ENCODE measurements at places on chromosomes 3 and 15. TPM values are rescaled to one million over a fixed set of nuclear protein-coding genes. Genes with fewer than 3 reads are reported as not detected.
A peak's percentile ranks its signal among the peaks of the same experiment; 100 is the strongest.

DNA sequence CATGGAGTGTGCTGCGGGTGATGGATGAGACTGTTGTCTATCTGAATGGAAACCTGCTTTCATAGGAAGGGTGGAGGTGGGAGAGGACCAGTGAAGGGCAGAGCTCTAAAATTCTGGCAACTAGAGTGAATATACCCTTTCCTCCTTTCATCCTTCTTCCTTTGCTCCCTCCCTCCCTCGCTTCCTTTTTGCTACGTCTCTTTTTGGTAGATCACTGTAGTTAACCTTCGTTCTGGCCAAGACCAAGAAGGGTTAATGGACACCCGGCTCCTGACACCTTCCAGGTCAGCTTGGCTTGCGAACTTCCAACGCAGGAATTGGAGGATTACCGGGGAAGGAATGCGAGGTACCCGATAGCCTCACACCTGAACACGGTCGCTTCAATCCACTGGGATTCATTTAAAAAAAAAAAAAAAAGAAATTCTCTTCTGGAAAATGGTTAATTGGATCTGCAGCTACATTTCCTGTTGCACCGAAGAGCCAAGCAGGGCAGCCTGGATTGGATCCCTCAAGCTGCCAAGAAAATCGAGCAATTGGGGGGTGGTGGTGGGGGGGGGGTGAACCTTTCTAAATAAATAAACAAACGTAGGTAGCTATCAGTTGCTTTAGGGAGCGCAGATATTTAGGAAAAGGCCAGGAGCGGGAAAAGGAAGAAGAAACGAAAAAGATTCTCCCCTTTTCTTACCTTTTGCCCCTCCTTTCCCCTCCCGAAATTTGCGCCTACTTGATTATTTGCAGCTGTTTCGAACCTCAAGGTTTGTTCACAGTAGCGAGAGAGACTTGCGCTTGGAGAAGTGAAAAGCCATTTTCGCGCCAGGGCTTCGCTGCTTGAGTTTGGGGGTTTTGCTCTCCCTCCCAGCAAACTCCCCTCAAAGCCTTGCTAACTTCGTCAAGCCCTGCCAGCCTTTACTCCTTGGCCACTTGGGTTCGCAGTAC, 9.5 kb upstream of the NR2F2 start:
- peak; percentile 59 for DNase-seq
- H3K36me3 ChIP-seq = no peaks in the 10 kb centered on the region
- H3K4me3 ChIP-seq = peak overlapping the region; percentile 77
- H3K27ac ChIP-seq = no peak overlapping the region
- H3K27me3 ChIP-seq = peaks cover 83% of the 10 kb centered on the region

DNA sequence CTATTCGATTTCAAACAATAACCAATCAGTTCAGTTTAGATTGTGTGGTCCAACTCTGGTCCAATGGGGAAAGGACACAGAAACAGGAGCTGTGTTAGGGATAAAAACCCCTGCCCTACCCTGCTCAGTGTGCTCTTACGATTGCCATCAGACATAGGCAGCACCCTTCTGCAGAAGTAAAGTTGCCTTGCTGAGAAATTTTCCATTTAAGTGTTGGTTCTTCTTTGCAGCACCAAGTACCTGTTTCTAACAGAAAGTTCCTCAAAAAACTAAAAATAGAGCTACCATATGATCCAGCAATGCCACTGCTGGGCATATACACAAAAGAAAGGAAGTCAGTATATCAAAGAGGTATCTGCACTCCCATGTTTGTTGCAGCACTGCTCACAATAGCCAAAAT, 206.2 kb upstream of the CNTN4 start:
- H3K27ac ChIP-seq = no peak overlapping the region
- DNase-seq = no peak
- no peaks in the 10 kb centered on the region for H3K36me3 ChIP-seq

JMJD7 gene
- 24.2 TPM for total RNA-seq

DNA sequence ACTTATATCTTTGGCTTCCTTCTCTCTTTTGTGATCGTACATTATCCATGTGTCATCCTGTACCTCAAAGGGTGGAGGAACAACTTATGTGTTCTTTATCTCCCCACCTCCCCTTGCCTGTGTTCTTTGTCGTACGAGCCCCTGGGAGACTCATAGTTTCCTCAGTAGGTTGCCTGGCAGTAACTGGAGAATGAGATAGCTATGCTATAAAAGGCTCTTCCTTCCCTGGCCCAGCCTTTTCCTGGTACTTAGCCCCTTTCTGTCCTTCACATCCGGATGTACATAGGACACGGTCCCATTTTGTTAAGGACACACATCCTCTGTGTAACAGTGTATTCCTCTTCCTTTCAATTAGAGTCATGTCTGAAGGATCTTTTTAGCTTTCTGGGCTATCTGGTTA, 32.1 kb downstream of the PLCL2 start:
- DNase-seq = no peak
- H3K36me3 ChIP-seq = no peaks in the 10 kb centered on the region
- H3K27me3 ChIP-seq = no peaks in the 10 kb centered on the region
- H3K4me1 ChIP-seq = peaks cover 5% of the 10 kb centered on the region

GRCh38 chr3:175098644-175099043, 239.5 kb downstream of the NAALADL2 start:
- H3K4me1 ChIP-seq = peaks cover 7% of the 10 kb centered on the region
- H3K4me3 ChIP-seq = no peak overlapping the region
- H3K27me3 ChIP-seq = peaks cover 44% of the 10 kb centered on the region
- no peaks in the 10 kb centered on the region for H3K36me3 ChIP-seq
- no peak overlapping the region for H3K27ac ChIP-seq

DNA sequence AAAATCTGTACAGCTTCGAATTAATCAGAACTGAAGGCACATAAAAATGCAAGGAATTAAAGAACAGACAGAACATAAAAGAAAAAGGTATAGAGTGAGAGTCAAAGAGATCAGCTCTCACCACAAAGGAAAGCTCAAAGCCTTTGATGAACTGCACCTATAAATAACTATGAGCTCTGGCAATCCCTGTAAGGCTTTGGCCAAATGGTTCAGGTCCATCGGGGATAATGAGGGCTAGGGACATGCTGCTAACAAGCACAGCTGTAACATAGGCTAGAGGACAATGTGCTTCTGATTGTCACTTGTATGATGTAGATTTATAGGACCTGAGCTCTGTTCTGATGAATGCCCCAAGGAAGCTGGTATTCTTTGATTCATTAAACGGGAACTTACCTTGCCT, 113.9 kb upstream of the MRPL3 start:
- peaks cover 5% of the 10 kb centered on the region for H3K4me1 ChIP-seq
- H3K36me3 ChIP-seq = no peaks in the 10 kb centered on the region
- no peak overlapping the region for H3K27ac ChIP-seq
- H3K27me3 ChIP-seq = no peaks in the 10 kb centered on the region
- H3K4me3 ChIP-seq = no peak overlapping the region

UNC13C gene
- total RNA-seq = 20.3 TPM

DNA sequence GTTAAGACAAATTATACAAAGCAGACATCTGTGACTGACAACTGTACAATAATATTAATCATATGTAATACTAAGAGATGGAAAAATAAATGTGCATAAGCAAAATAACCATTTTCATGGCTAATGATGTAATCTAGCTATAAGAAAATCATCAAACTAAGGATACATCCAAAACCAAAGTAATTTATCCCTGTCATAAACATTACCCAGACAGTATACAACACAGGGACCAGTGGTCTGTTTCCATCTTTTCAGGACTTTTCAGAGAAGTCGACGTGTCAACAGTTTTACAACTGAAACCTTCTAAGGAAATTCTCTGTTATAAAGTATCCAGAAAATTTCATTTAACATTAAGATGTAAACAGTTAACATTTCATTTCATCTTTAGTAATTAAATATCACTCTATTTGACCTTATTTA, 11.0 kb downstream of the THBS1 start:
- H3K27ac ChIP-seq = no peak overlapping the region
- H3K4me3 ChIP-seq = no peak overlapping the region
- no peaks in the 10 kb centered on the region for H3K4me1 ChIP-seq

GRCh38 chr3:55244247-55244646, 242.9 kb downstream of the WNT5A start:
- no peaks in the 10 kb centered on the region for H3K36me3 ChIP-seq
- H3K27ac ChIP-seq = no peak overlapping the region
- H3K27me3 ChIP-seq = no peaks in the 10 kb centered on the region
- no peak overlapping the region for H3K4me3 ChIP-seq
- DNase-seq = no peak
- no peaks in the 10 kb centered on the region for H3K4me1 ChIP-seq

GRCh38 chr3:195143221-195143620, 127.7 kb downstream of the XXYLT1 start:
- H3K4me3 ChIP-seq = no peak overlapping the region
- peaks cover 4% of the 10 kb centered on the region for H3K4me1 ChIP-seq
- DNase-seq = no peak
- no peaks in the 10 kb centered on the region for H3K27me3 ChIP-seq
- H3K36me3 ChIP-seq = peaks cover 13% of the 10 kb centered on the region
- no peak overlapping the region for H3K27ac ChIP-seq

GRCh38 chr3:114093016-114093380, 36.5 kb downstream of the QTRT2 start:
- DNase-seq = no peak
- H3K36me3 ChIP-seq = peaks cover 2% of the 10 kb centered on the region
- H3K4me1 ChIP-seq = peaks cover 11% of the 10 kb centered on the region
- H3K27me3 ChIP-seq = no peaks in the 10 kb centered on the region
- no peak overlapping the region for H3K4me3 ChIP-seq

STXBP5L gene
- 1.7 TPM for total RNA-seq

GRCh38 chr3:47259114-47259513, 23.5 kb downstream of the KIF9 start:
- H3K4me1 ChIP-seq = no peaks in the 10 kb centered on the region
- no peak overlapping the region for H3K27ac ChIP-seq
- no peak for DNase-seq
- H3K27me3 ChIP-seq = no peaks in the 10 kb centered on the region
- no peak overlapping the region for H3K4me3 ChIP-seq

DNA sequence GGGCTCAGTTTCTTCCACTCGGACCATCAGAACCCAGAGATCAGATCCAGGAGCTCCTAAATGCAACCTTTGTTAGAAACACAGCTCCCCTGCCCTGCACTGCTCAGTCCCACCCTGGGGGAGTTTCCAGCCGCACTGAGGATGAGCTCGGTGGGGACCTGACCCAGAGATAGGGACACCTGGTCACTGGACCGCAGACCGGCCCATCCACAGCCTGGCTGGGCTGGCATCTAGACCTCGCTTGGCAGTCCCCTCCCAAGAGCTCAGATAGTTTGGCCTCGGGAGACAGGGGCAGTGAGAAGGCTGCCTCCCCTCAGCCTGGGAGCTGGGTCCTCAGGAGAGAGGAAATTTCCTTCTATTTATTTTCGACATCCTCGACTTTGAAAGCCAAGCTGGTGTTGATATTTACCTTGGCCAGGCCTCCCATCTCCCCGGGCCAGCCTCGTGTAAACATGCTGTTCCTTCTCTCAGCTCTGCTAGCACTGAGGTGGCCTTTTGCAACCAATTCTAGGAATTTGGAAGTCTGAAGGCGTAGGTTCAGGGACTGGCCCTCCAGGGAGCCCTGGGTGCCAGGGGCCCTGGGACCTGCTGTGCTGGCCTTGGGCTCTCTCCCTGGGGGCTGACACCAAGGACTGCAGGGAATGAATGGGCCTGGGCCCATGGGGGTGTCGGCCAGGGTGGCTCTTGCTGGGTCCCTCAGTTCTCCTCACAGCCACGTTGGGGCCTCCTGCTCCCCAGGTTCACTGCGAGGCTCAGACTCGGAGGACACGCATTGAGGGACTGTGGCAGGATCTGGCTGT, 90.1 kb downstream of the VGLL4 start:
- no peaks in the 10 kb centered on the region for H3K4me1 ChIP-seq
- H3K36me3 ChIP-seq = peaks cover 20% of the 10 kb centered on the region
- no peak for DNase-seq
- H3K27ac ChIP-seq = no peak overlapping the region
- no peak overlapping the region for H3K4me3 ChIP-seq

PROS1 gene
- total RNA-seq = 52.4 TPM

- no peaks in the 10 kb centered on the region for H3K36me3 ChIP-seq
- DNase-seq = no peak
- no peak overlapping the region for H3K27ac ChIP-seq
- H3K27me3 ChIP-seq = no peaks in the 10 kb centered on the region
- no peak overlapping the region for H3K4me3 ChIP-seq
- H3K4me1 ChIP-seq = no peaks in the 10 kb centered on the region
Observed at GRCh38 chr3:168933614-168934013, 729.9 kb downstream of the MECOM start.

GRCh38 chr3:126083511-126083912, 412 bp downstream of the SLC41A3 start:
- peak; percentile 81 for DNase-seq
- H3K27me3 ChIP-seq = no peaks in the 10 kb centered on the region
- H3K4me1 ChIP-seq = no peaks in the 10 kb centered on the region
- no peak overlapping the region for H3K27ac ChIP-seq
- no peaks in the 10 kb centered on the region for H3K36me3 ChIP-seq
- peak overlapping the region; percentile 88 for H3K4me3 ChIP-seq

LINGO1 gene
- 9.5 TPM for total RNA-seq

DNA sequence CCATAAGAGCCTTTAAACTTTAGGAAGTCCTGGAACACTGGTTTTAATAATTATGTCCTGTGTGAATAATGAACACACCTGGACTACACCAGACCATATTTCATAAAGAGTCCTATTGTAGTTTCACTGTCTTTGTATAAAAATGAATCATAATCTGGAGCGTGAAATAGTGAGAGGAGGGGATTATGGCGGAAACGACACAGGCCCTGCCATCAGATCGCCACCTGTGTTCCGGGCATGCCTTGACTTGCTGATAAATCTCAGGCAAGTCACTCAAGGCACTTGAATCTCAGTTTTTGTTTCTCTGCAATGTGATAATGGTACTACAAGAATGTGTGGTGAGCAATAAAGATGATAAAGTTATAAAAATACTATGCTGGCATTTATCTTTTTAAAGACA, 995.5 kb downstream of the MCTP2 start:
- H3K4me3 ChIP-seq = no peak overlapping the region
- no peaks in the 10 kb centered on the region for H3K27me3 ChIP-seq
- no peak overlapping the region for H3K27ac ChIP-seq
- no peaks in the 10 kb centered on the region for H3K4me1 ChIP-seq

ZIC4 gene
- not detected for total RNA-seq

DNA sequence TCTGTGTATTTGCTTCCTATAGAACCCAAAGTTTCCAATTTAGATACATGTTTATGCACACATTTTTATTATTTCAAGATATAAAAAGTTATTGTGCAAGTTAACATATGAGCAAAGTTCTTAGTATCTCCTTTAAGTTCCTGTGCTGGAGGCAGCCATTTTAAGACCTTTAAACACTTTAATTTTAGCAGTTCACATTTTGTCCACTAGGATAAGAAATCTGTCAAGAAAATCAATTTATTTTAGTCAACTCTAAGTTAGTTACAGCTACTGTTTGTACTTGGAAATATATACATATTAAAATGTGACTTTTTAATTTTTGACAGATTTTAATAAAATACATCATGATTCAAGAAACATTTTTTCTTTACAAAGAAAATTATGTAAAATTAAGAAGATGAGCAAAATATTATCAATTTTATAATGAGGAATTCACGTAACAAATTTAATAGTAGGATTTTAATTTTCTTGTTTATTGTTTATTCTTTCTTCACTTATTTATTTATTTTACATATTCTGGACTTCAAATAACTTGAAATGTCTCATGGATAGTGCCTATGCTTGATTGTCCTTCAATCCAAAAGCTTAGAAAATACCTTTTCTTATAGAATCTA, 402.6 kb upstream of the GBE1 start:
- no peaks in the 10 kb centered on the region for H3K27me3 ChIP-seq
- no peaks in the 10 kb centered on the region for H3K36me3 ChIP-seq
- H3K4me1 ChIP-seq = no peaks in the 10 kb centered on the region

TMCO5A gene
- total RNA-seq = not detected

AHSG gene
- total RNA-seq = not detected
